ENCODE measurements at places on chromosomes 16 and 17. TPM values are rescaled to one million over a fixed set of nuclear protein-coding genes. Genes with fewer than 3 reads are reported as not detected.

- DNase-seq = peak; percentile 84
Measured at GRCh38 chr16:68074850-68075555, 10.2 kb upstream of the NFATC3 start.

Gene KRTAP9-2
- not detected for total RNA-seq

Gene KRTAP4-3
- total RNA-seq = not detected

GRCh38 chr17:17079336-17079735 lies 37.1 kb downstream of the MPRIP start:
- DNase-seq = no peak

- peak; percentile 79 for DNase-seq
Measured at GRCh38 chr17:14302091-14302430, 1.2 kb downstream of the HS3ST3B1 start.

Gene PLA2G10
- not detected for total RNA-seq

DNA sequence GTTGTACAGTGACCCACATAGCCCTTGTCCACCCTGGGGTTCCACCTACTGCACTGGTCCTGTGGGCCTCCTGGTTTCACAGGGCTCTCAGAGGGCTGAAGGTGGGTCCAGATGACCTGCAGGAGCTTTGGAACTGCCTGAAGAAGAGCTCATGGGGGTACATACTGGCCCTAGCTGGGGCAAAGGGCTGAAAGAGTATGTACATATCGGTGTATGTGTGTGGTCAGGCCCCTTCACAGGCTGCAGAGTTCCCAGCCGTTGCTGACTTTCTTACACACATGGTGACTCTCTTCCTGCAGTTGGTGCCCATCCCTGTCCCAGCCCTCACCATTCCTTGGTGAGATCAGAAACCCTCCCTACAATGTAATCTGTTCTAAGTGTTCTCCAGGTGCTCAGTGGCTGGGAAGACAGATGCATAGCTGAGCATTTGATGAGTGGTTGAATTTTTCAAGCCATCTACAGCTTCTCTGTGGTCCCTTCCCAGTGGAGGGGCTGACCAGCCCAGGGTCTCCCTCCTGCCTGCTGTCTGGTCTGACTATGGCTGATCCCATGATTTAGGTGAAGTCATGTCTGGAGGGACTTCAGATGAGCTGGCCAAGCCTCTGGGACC lies 2.4 kb upstream of the NFATC3 start:
- DNase-seq = no peak

Gene TNFRSF17
- not detected for total RNA-seq

- no peak for DNase-seq
Measured at GRCh38 chr16:2990891-2991290, 10.6 kb upstream of the PKMYT1 start.

DNA sequence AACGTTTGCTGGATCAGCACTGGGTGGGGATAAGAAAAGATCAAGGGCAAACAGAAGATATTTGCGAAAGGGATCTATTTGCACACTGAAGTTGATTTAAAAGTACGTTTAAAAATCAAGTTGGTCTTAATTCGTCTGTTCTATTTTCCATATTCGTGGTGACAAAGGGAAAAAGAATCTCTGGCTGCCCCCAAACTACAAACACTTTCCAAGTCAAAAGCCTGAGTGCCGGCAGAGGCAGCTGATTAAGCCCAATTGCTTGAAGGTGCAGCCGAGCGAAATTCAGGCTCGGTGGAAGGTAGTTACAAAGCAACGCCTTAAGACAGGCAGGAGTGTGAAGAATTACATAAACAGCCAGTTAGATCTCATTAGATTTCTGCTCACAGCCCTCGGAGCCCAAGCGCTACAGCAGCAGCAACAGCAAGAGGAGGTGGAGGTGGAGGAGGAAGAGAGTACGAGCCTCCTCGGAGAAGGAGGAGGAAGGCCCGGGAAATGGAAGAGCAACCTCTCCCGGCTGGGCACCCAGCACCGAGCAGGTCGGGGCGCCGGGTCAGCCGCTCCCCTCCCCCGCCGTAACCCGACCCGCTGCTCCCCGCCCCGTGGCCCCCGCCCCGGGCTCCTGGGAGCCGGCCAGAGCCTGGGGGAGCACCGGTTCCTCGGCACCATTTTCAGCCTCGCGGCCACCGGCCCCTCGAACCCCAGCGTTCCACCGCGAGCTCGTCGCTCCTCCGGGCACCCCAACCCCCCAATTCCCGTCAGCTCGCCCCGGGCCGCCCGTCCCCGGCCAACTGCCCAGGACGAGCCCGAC lies 890 bp downstream of the TOB1 start:
- peak; percentile 64 for DNase-seq

DNA sequence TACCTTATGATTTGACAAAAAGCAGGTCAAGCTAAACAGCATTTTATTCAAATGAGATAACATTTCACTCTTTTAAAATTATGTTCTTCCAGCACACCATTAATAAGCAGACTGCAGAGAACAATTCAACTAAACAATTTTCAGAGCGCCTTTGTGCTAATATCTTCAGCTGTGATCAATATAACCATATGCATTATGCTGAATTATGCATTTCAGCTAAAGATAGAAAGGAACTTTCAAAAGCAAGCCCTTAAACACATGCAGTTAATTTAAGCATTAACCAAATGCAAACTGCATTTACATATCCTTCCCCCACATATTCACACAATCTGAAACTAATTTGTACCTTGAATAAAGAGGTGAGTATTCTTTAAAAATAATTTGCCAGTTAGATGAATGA lies 41.6 kb downstream of the RPGRIP1L start:
- no peak for DNase-seq

GRCh38 chr17:1331708-1332107 lies 52.2 kb downstream of the TRARG1 start:
- peak; percentile 40 for DNase-seq

Gene KRT34
- not detected for total RNA-seq

DNA sequence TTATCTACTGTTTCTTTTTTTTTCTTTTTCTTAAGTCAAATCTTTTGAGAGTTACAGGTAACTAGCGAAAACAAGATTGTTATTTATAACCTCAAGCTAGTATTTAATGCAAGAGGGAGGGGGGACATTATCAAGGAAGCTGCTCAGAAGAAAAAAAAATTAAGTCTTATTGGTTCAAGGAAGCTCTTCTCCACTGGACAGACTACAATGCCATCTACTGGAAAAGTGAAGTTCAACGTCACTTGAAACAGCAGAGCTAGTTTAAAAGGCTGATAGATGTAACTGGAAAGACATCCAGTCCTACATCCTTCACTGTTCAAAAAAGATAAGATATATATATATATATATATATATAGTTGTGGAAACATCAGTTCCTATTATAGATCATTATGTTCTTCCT lies 418.0 kb upstream of the PSMD7 start:
- no peak for DNase-seq

GRCh38 chr17:33460781-33461450 lies 167.8 kb upstream of the ASIC2 start:
- no peak for DNase-seq

GRCh38 chr17:1108765-1109605 lies 70.8 kb downstream of the ABR start:
- peak; percentile 73 for DNase-seq

Gene ESRP2
- 0.27 TPM for total RNA-seq

DNA sequence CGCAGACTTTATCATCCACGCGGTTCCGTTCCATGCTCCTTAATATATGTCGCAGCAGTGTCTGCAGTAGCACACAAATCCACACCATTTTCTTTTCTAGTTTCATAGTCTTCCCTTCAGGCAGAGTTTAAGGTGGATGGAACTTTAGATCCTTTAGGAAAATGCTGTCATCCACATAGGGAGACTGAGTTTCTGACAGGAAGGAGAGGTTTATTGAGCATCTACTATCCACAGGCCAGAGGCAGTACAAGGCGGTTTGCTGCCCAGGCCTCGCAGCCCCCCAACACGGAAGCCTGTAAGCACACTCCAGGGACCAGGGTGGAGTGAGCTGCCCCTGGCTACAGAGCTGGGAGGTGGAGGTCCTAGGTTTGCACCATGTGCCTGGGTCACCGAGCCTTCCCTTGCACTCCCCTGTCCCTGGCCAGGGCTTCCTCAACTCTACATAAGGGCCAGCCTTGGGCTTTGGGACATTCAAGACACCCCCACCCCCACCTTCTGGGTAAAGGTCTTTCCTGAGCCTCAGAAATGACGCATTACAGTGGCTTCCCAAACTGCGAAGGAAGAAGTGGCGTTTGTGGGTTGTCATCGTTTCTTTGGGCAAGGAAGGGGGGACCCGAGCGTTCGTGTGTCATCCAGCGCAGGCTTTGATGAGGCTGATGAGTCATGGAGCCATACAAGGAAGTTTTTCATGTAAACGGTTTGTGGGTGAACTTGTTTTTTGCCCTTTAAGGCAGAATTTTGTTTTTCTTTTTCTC lies 146.5 kb upstream of the PLCG2 start:
- peak; percentile 92 for DNase-seq

DNA sequence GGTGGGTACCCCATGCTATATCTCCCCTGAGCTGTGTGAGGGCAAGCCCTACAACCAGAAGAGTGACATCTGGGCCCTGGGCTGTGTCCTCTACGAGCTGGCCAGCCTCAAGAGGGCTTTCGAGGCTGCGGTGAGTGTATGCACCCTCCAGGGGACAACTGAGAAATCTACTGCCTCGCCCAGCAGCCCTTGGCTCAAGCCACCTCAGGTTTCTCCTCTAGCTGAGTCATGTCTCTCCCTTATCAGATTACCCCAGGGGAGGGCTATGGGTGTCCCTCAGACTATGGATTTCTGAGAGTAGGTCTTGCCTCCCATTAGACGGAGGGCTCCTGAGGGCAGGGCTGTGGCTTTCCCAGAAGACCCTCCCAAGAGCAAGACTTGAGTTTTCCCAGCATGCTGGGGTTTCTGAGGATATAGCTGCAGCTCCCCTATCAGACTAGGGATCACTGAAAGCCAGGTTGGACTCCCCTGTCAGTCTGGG lies 6.7 kb downstream of the NEK8 start:
- DNase-seq = no peak

GRCh38 chr17:2057175-2057759 lies 2.4 kb downstream of the HIC1 start:
- no peak for DNase-seq

Gene FNDC8
- total RNA-seq = not detected

- DNase-seq = no peak
Measured at GRCh38 chr17:78878871-78879527, 24.0 kb downstream of the CEP295NL start.

DNA sequence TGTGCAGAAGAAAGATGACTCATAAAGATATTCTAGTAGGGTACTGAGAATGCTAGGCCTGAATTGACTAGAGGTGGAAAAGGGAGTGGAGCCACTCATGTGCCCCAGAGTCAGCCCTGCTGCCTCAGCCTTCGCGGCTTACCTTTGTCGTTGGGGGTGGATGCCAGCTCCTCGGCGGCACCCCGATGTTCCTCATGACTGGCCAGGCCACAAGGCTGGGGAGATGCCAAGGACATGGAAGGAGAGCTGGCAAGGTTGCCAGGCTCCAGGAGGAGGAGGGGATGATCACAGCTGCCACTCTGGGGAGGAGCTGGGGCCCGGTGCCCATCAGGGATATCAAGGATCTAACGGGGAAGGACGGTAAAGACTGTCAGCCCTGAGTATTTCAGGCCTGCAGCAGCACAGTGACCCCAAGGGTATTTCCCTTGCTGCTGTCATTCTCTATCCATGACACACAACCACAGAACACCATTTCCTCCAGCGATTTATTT lies 9.7 kb upstream of the SLC35B1 start:
- DNase-seq = peak; percentile 77

Gene RRAD
- total RNA-seq = 0.65 TPM

DNA sequence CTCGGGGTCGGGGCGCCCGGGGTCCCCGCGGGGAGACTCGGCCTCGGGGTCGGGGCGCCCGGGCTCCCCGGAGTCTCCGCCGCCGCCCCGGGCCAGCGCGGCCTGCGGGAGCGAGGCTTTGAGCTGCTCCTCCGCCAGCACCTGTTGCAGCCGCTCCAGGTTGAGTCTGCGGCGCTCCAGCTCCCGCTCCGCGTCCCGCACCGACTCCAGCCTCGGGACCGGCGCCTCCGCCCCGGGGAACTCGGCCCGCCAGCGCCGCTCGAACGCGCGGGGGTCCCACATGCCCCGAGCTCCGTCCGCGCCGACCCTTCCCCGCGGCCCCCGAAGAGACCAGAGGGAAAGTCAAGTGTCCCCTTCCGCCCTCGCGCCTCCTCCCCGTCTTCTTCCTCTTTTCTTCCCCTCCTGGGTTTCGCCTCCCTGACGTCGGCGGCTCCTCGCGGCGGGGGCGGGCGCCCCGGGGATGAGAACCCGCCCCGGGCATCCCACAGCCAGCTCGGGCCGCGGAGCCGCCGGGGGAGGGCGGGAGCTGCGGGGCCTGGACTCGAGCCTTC lies 40.8 kb upstream of the BHLHA9 start:
- peak; percentile 48 for DNase-seq

Gene KIF18B
- 36.2 TPM for total RNA-seq

Gene GJC1
- 1.9 TPM for total RNA-seq

Gene ITGAX
- 30.3 TPM for total RNA-seq

DNA sequence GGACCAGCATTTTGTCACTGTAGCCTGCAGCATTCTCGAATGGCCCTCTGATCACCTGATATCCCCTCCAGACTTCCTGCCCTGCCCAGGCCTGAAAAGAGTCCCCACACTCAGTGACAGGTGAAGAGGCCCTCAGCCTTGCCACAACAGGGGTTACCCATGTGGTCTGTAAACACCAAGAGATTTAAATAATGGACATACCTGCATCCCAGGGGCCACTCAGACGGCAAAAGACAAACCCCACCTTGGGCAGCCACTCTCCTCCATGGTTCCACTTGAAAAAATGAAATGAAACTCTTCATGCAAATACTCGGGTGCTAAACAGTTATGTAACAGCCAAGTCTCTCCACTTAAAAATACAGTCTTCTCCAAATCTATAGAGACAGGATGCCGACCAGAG lies 22.9 kb upstream of the PECAM1 start:
- DNase-seq = no peak

- DNase-seq = no peak
Measured at GRCh38 chr17:36598951-36599401, 2.4 kb upstream of the MRM1 start.

Gene KCNJ12
- total RNA-seq = not detected

- DNase-seq = no peak
Measured at GRCh38 chr17:13743906-13744305, 142.2 kb upstream of the HS3ST3A1 start.

Gene CD300C
- total RNA-seq = 0.14 TPM

DNA sequence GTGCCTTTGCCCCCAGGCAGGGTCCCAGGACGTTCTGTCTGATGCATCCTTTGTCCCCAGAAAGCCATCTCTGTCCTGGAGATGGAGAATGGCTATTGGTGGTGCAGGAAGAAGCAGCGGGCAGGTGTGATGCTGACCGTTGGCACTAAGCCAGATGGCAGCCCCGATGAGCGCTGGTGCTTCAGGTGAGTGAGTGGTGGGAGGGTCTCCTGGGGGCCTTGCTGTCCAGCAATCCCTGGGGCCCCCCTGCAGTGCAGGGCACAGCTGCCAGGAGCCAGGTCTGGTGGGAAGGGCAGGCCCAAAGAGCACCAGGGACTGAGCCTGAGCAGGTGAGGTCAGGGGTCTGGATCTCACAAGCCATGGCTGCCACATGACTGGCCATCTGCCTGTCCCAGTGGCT lies 18.1 kb downstream of the TRPV2 start:
- DNase-seq = no peak

DNA sequence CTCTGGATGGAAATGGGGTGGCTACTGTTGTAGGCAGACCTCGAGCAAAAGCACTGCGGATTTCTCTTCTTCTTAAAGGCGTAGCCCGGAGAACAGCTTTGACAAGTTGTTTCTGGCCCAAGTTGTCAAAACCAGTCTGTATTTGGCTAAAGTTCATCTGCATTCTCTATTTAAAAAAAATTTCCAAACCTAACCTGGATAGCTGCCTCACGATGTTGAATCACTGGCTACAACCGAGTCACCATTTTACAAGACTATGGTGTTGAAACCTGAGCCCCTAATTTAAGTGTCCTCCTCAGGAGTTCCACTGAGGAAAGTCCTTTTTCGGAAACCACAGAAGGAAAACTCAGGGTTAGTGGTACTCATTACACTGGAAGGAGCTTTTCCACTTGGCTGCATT lies 1.5 kb downstream of the SLC16A6 start:
- no peak for DNase-seq

Data from activated CD4-positive, alpha-beta memory T cell treated with anti-CD3 and anti-CD28 coated beads for 36 hours (primary cell).